Muscle of arm (tissue), 14 donors: ENCODE measurements at places on chromosomes 7 and 10. TPM values are rescaled to one million over a fixed set of nuclear protein-coding genes. Genes with fewer than 3 reads are reported as not detected.

DNA sequence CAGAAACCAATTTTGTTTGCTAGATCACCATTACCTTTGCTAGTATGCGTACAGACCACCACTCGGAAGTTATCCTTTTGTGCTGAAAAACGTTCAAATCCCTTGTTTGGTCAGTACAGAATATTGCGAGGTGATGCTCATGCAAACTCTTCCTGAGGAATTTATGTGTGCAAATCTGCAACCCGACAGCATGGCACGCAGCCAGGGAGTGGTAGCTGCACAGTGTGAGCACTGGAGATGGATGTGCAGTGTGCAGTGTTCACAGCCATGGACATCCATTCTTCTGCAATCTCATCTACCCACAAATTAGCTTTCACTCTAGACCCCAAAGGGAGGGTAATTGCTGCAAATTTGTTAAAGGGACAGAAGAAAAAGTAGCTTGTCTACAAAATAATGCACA lies 72.2 kb downstream of the CACUL1 start:
- DNase-seq = no peak

Gene VPS37D
- polyA plus RNA-seq = 1.8 TPM

Gene PPP1R9A
- 21.9 TPM for polyA plus RNA-seq

DNA sequence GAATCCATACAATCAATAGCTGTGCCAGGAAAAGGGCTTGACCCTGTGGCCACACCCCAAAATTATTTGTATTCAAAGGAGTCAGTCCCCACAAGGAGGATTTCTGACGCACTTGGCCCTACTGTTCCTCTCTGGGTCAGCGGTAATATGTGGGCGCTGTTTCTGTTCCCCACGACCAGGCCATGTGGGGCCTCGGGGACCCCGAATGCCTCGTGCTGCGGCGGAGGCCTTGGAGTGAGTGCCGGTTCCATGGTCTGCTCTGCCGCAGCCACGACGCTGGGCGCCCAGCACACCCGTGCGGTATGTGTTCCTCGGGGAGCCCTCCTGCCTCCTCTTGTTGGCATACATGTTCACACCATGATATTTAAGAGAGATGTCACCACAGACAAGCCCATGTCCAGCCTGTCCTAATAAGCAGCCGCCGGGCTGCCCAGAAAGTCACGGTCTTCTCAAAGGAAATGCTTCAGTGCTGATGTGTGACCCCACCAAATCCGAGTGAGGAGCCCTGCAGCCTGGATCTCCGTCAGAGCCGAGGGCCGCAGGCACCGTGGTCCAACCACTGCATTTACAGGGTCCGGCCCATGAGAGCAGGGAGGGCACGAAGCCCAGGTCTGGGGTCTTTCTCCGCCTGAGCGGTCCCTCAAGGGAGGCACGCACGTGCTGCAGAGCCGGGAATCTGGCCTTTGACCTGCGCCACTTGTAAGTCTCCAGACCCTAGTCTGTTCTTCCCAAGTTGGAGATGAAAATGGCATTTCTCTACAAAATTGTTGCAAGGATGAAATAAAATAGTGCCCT lies 36.0 kb downstream of the EN2 start:
- DNase-seq = no peak

Gene PDE6C
- polyA plus RNA-seq = 0.73 TPM

- DNase-seq = no peak
Measured at GRCh38 chr7:5354460-5355232, 69.0 kb downstream of the TNRC18 start.

GRCh38 chr10:91592266-91592975 lies 40.5 kb downstream of the PPP1R3C start:
- no peak for DNase-seq

DNA sequence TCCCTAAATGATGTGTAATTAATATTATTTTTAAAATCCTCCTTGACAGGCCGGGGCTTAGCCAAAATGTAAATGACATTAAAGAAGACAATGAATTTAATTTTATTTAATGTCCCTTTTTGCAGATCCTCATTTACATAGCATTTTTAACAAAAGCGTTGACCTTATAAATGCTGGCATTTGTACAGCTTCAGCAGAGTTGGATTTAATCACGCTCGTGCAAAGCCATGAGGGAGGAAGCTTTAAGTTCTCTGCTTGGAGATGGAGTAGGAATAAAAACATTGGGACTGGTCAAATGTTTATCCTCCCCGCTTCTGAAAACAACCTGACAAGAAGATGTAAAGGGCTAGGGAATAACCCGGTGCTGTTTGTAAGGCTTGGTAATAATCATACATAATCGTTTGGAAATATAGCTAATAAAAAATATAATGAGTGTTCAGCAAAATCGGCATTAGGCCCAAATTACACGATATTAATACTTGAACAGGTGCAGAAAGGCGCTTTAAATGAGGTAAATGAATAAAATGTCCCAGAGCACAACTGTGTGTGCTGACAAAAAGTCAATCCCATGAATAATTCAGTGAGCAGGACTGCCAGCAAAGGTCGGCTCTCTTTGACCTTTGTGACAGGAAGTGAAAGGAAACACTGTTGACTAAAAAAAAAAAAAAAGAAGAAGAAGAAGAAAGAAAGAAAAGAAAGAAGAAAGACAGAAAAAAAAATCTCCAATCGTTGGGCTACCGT lies 11.5 kb downstream of the EBF3 start:
- DNase-seq = peak; percentile 45
